ENCODE measurements at places on chromosomes 12 and 14.

DNA sequence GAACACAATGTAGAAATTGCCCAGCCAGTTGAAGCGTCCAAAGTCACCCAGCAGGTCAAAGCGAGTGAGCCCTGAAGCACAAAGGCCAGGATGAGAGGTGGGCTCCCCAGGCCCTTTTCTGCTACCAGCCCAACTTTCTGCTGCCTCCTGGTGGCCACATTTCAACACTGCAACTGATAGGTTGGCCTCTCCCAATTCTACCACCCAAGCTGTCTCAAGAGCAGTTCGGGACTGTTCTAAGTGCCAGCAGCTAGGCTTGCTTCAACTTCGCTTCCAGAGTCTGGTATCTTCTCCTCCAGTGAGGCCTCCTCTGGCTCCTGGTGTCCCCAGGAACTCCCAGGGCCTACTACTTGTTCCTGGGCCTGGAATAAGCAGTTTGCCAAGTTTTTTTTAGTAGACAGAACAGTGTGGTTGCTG, 3.4 kb upstream of the DHH start:
- ATAC-seq: peak; percentile 52

GRCh38 chr12:28025821-28026505, 53.4 kb upstream of the PTHLH start:
- ATAC-seq: no peak

DNA sequence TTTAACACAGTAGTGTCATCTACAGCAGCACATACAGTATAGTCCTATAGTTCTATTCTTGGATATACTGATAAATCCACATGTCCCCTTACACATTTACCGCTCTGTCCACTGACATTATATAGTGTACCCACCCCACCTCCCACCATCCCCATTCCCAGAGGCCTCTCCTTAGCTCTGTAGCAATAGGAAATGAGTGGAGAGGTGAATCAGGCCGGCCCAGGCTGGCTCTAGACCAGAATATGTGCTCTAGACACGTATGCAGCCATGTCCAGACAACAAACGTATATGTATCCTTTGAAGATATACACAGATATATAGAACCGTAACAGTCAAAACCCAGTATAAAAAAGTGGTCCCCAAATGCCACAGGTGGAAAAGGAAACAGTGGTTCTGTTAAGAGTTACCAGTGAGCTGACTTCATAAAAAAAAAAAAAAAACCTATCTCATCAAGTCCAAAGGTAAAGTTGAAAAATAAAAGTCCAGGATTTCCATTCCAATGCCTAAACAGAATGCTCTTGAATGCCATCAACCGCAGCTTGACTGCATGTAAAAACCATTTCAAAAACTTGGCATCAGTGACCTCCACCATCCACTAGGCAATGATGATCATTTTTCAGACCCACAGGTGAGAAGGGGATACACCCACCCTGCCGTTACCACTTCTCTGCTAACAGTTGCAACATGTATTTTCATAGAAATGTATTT, 16.7 kb downstream of the EGLN3 start:
- no peak for ATAC-seq

DNA sequence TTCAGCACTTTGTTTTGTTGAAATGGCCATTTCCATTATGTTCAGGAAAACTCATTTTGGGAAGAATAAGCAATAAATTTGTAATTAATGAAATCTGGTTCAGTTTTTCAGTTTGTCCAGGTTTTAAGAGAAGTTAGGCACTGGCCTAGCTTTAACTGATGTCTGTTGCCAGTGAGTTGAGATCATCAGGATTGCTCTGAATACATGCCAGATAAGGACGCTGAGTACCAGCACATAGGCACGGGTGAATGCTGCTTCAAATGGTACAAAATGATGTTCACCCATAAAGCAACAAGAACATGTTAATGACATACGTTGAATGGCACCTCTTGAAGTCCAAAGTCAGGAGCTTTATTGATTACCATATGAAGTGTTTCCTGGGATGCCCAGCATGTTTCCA, 46.5 kb downstream of the PIWIL1 start:
- ATAC-seq: no peak

DNA sequence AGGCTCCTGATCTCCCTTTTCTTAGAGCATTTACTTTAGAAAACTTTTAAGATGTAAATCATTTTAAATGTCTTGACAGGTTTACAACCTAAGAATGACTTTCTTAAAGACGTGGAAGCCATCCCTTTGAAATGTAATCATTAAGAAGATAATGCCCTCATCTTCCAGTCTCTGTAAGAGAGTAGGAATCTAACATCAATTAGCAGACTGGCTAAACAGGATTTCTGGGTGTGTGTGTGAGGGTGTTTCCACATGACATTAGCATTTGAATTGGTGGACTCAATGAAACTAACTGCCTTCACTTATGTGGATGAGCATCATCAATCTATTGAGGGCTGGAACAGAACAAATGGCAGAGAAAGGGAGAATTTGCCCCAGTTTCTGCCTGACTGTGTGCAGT, 329.5 kb downstream of the RPL10L start:
- no peak for ATAC-seq

DNA sequence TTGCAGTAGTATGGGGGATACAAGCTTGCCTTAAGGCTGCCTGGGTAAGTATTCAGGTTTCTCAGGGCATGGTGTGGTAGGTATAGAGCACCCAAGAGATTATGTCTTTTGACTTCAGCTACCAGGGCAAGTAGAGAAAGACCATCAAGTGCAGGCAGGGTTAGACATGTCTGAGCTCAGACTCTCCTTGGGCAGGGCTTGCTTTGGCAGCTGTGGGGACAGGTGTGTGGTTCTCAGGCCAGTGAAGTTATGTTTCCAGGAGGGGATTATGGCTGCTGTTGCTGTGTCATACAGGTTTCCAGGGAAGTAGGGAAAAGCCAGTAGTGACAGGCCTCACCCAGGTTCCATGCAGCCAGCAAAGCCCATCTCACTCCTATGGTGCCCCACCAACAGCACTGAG, 1040.4 kb downstream of the FLRT2 start:
- no peak for ATAC-seq

DNA sequence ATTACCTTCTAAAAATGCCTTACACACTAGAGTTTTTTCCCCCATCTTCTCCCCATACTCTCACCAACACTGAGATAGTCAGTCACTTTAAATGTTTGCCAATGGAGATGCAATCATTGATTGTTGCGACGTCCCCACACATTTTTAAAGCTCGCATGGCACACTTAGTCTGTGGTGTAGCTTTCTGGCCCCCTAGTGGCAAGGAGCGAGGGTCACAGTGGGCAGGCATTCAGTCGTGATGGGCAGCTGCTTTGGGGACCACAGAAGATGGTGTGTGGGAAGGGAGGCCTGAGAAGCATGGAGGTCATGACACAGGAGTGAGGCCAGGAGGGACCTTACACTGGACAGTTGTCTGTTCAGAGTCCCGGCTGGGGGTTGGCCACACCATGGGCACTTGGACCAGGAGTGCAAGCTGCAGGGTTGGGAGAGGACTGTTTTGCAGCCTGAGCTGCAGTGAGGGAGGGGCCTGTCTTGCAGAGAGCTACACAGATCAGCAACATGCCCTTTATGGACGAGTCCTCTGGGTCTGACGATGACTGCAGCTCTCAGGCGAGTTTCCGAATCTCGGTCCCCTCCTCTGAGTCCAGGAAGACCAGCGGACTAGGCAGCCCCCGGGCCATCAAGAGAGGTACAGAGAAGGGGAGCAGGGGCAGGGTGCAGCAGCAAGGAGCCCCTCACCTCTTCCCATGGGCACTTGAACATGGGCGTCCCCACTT, 28.6 kb downstream of the PIGH start:
- peak; percentile 99 for ATAC-seq

DNA sequence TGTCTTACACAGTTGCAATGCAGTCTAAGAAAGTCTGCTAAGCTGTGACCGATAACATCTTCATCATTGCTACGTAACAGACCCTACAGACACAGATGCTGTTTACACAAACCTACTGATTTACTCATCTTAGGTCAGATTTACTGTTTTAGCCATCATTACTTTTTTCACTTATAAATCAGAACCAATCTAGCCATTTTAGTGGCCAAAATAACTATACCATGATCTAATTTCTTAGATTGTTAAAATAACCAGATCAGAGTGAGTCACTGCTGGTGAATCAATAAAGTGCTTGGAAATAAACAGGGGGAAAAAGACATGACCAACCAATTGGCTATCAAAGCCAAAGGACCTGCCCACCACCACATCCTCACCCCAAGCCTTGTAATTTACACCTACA, 57.0 kb upstream of the FOXN3 start:
- ATAC-seq: peak; percentile 72

DNA sequence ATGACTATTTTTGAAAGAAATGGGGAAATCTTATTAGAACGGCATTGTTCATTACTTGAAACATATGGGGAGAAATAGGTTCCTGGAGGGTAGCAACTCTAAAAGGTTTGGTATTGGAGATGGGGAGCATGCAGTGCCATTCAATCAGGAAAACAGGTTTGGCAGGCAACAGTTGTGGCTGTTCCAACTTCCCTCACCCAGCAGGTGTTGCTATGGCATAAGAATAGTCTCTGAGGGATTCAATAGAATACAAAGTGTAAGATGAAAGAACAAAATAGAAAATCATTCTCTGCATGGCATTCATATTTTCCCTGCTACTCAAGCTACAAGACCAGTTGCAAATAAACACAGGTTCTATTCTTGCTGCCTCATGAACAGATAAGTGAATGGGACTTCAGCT, 393.3 kb upstream of the RPL10L start:
- no peak for ATAC-seq

DNA sequence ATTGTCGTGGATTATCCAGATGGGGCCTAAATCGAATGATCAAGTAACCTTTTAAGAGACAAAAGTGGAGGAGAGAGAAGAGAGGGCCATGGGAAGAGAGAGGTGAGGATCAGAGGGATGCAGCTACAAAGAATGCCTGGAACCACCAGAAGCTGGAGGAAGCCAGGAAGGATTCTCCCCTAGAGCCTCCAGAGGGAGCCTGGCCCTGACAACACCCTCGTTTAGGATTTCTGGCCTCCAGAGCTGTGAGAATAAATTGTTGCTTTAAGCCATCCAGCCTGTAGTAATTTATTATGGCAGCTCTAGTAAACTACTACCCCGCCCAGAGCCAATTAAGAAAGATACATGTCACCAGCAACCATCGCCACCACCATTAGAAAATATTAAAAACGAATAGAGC, 46.2 kb upstream of the GSC start:
- no peak for ATAC-seq

GRCh38 chr12:120532701-120533238, 1.4 kb upstream of the RNF10 start:
- no peak for ATAC-seq

DNA sequence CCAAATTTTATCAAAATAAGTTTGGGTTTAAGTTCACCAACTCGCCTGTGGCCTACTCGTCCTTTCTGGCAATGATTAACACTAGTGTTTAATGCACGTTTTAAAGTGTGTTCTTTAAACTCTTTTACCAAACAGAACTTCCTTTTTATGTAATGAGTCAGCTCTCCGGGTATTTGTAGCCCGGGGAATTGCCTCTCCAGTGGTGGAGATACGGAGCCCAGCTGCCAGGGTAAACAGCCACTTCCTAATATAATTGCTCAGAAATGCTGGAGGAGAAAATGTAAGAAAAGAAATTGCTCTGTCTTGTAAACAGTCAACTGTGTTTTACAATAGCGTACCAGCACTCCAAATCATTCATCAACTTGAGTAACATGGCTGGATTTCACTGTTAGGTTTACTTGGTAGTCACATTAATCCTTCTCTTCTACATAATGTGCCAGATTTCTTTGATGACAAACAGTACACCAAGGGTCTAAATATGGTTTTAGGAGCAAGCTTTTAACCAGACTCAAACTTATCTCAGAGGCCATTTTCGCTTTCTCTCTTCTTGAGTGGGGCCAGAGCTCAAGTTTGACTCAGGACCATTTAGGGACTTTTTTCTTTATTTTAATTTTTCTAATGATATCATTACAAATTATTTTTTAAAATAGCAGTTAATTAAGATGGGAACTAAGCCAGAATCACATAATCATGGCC, 101.2 kb upstream of the SLC38A2 start:
- ATAC-seq: peak; percentile 95

Data from SK-N-SH treated with all-trans-retinoic acid at 6 μM for 48 hours (cell line).